ENCODE measurements at places on chromosomes 11 and 22.

GRCh38 chr22:28670756-28671155 lies 8.9 kb downstream of the TTC28 start:
- DNase-seq: no peak

GRCh38 chr11:67303132-67303834 lies at the start of gene SSH3:
Gene SSH3, plus strand, starts transcription at chr11:67303530. Its CDS starts 96 bp downstream, at chr11:67303626.
- peak; percentile 84 for DNase-seq

DNA sequence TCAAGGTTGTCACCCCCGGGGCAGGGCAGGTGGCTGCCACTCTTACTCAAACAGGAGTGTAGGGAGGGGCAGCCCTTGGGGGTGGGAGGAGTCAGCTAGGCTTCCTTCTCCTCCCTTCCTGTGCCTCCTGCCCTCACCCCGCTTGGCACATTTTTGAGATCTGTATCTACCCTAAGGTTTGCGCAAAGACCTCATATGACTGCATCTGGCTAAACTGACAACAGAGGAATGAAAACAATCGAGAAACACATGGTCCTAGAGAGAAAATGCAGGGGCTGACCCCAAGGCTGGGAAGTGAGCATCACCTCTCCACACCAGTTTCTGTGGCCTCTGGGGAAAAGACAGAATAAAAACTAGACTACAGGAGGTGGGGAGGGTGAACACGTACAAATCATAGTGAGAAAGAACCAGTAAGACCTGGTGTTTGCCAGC lies 28.1 kb downstream of the IGSF9B start:
- DNase-seq: no peak

DNA sequence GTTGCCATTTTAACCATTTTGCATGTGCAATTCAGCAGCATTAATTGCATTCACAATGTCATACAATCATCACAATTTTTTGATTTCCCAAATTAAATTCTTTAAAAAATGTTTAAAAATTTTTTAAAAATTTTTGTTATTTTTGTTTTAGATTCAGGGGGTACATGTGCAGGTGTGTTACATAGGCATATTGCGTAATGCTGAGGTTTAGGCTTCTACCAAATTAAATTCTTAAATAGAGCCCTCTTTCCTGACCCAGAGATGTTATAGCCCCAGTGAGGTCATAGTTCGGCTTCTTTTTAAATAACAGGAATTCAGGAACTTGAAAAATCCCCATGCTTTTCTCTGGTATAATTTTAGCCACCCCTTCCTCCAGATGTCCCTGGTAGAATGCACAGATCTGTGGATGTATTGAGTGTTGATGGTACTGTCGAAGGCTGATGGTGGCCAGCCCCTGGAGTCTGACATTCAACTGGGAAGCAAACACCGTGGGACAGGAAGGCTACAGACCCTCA lies 11.3 kb upstream of the AMPD3 start:
- DNase-seq: no peak

DNA sequence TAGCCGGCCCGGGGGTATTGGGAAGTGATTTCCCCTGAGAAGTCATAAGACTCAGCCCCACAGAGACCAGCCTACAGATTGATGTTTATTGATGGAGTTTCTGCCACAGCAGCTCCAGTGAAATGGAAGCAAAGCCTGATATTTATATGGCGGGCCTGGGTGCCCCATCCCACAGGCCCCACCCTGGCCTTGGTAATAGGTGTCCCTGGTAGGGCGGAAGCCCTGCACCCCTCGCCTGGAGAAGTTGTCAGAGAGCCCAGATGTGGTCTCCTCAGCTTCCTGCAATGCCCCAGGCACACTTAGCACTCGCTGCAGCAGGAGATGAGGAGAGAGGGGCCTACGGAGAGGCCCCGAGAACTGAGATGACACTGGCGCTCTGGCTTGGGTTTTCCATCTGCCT lies 107.4 kb downstream of the MORC2 start:
- no peak for DNase-seq

- no peak for DNase-seq
These were observed 1260.4 kb upstream of the RAG2 start for GRCh38 chr11:37858398-37858797.

DNA sequence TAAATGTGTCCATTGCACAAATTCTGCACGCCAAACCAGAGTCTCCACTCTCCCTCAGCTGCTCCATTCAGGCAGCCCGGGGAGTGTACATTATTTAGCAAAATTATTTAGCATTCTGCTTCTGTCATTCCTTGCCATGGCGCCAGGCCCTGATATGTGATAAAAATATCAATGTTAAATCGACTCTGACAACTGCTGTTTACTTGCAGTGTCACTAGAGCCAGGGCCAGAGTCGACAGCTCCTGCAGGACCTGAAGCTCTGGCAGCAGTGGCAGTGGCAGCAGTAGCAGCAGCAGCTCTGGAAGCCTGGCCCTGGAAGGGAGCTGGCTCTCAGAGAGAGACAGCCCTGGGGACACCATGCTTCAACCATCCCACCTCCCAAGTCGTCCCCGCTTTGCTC lies 224.5 kb downstream of the BUD13 start:
- DNase-seq: no peak

- DNase-seq: no peak
These were observed 6.7 kb upstream of the CCDC90B start for GRCh38 chr11:83292709-83293456.

GRCh38 chr11:69220561-69221051 lies 64.9 kb downstream of the SMIM38 start:
- DNase-seq: peak; percentile 50

DNA sequence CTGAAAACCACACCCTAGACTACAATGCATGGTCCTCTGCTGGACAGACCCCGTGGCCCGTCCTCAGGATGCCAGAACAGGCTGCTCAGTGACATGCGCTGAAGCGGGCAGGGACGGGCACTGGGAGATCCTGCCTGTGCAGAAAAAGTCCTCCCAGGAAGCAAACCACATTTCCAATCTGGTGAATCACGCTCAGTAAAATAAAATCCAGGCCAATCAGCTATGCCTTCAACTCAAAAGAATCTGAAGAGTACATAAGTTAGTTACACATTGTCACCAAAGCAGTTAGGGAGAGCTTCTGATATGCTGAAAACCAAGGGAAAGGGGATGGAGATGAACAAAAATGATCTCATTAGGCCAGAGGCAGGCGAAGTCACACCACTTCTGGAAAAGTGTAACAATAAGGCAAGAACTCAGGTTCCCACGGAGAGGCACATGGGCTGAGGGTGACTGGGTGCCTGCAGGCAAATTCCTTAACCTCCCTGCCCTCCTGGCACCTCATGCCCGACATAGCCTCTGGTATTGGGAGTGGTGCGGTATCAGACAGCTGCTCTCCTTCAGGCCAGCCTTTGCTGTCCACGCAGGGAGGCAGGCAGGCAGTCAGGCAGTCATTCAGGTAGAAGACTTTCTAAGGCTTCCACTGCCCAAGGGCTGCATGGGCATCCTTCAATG lies 66.4 kb downstream of the APOL5 start:
- no peak for DNase-seq

DNA sequence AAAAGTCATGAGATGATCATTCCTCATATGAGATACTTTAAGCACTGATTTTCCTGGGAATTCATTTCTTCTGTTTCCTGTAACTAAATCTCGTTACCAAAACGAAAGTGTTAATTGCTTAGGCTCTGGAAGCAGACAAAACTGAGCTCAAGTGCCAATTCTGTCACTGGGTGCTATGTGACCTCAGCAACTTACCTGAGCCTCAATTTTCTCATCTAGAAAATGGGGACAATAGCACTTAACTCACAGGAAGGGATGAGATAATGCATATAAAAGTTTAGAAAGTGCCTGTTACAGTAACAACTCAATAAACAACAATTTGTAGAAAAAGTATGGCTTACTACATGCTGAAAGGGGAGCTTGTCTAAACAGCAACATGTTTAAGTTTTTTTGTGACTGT lies 170.2 kb upstream of the MTMR2 start:
- DNase-seq: no peak

GRCh38 chr11:68383976-68384501 lies 71.6 kb downstream of the LRP5 start:
- DNase-seq: peak; percentile 87

DNA sequence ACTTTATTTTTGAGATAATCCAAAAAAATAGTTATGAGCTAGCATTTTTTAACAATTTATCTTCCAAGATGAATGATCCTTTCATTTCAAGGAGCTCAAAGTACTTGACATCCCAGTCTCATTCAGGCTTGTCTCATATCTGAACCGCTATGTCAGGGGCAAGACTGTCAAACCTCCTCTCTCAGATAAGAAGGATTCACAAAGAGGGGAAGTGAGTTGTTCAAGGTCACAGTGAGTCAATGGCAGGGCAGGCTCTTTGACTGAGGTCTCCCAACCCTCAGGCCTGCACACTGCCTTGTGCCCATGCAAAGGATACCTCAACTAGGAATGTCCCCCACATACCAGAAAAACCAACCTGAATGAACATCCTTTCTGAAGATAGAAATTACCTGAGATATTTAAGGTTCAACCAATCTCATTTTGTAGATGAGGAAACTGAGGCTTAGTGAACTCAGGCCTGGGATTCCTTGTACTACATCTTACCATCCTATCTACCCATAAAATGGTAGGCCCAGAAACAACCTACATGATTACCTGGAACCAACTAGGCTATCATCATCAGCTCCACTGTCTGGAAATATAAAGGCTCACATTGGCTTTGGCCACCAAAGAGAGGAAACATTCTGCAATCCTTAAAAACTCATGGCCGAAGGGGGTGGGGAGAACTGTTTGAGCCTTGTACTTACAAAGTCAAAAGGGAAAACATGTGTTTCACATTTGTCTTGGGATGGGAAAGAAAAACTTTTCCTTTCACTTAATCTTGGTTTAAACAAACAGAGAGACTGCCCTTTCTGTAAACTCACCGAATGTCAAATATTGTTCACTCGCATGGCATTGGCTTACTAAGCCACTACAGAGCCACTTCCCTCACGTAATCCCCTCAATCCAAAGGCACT lies 51.1 kb downstream of the LIF start:
- no peak for DNase-seq

DNA sequence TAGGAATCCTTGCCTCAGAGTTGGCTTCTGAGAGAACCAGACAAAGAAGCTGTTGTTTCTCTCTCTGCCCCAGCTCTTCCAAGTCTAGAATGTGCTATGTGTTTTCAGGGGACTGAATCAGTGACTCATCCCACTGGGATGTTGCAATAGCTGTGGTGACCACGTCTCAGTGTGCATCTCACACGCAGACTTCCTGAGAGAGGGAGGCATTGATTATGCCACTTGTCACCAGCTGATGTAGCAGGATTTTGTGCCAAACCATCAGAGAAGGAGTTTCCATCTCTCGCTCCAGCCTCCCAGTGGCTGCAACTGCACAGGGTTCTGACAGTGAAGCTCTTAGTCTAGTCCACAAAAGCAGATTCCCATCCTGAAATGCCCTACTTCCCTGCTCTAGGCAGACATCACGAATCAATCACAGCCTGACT lies 455.8 kb downstream of the MIAT start:
- no peak for DNase-seq

GRCh38 chr22:47275605-47276449 lies 513.4 kb downstream of the TBC1D22A start:
- DNase-seq: no peak

GRCh38 chr22:28607795-28608194 lies 71.8 kb downstream of the TTC28 start:
- no peak for DNase-seq

GRCh38 chr11:67371189-67371910 lies 2.0 kb downstream of the CLCF1 start:
- DNase-seq: no peak

- DNase-seq: no peak
These were observed 23.5 kb downstream of the BBOX1 start for GRCh38 chr11:27064086-27064485.

- no peak for DNase-seq
These were observed 36.4 kb downstream of the PIK3C2A start for GRCh38 chr11:17171343-17171742.

- no peak for DNase-seq
These were observed 73.7 kb downstream of the ABTB2 start for GRCh38 chr11:34284156-34284555.

- DNase-seq: peak; percentile 65
These were observed 948 bp upstream of the MRTFA start for GRCh38 chr22:40637183-40638150.

DNA sequence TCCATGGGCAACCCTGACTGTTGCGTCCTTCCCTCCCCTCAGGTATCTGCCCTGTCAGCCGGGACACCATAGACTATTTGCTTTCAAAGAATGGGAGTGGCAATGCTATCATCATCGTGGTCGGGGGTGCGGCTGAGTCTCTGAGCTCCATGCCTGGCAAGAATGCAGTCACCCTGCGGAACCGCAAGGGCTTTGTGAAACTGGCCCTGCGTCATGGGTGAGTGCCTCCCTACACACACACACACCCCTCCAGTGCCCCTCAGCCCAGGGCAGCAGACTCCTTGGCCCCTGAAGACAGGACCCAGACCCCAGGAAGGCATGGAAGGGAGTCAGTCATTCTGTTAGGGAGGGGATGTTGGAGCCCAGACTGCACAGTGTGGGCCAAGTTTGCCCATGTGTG lies 17.9 kb upstream of the UVRAG start:
- no peak for DNase-seq

DNA sequence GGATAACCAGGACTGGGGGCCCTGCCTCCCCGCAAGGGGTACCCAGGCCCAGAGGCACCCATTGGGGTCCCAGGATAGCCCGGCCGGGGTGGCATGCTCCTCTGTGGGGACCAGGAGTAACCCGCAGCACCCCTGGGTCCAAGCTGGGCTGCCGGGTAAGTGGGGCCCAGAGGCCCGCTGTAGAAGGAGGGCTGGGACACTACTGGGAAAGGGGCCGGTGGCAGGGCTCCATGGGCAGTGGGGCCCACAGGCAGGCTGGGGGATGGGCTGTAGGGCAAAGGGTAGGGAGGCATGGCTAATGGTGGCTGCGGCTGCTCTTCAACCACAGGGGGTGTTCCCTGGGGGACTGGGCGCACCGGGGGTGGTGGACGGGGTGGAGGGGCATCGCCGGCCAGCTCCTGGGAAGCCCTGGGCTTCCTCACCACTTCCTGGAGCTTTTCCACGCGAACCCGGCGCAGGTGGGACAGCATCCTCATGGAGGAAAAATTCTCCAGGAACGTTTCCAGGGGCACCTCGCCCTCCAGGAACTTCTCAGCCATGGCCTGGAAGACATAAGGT lies 29.1 kb downstream of the VPS37C start:
- DNase-seq: no peak

Measured in sciatic nerve (tissue), 2 donors.